Activated naive CD8-positive, alpha-beta T cell treated with anti-CD3 and anti-CD28 coated beads for 36 hours (primary cell): ENCODE measurements at places on chromosomes 12 and 14. TPM values are rescaled to one million over a fixed set of nuclear protein-coding genes. Genes with fewer than 3 reads are reported as not detected.

Gene CFAP251
- total RNA-seq: 1.8 TPM

DNA sequence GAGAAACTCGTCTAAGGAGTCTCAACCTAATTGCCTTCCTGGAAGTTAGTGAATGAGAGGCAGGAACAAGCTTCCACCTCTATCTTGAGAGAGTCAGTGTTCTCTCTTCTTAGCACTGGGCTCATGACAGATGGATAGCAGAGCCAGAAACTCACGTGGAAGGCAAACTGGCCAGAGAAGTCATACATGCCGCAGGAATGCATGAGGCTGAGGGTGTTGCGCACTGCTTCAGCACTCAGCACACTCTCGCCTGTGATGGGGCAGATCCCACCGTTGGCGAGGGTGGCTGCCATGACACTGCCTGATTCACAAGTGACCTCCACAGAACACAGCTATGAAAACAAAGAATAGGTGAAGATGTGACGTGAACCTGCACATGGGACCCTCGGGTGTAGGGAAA, 6.0 kb downstream of the SPRYD4 start:
- no peak for DNase-seq

DNA sequence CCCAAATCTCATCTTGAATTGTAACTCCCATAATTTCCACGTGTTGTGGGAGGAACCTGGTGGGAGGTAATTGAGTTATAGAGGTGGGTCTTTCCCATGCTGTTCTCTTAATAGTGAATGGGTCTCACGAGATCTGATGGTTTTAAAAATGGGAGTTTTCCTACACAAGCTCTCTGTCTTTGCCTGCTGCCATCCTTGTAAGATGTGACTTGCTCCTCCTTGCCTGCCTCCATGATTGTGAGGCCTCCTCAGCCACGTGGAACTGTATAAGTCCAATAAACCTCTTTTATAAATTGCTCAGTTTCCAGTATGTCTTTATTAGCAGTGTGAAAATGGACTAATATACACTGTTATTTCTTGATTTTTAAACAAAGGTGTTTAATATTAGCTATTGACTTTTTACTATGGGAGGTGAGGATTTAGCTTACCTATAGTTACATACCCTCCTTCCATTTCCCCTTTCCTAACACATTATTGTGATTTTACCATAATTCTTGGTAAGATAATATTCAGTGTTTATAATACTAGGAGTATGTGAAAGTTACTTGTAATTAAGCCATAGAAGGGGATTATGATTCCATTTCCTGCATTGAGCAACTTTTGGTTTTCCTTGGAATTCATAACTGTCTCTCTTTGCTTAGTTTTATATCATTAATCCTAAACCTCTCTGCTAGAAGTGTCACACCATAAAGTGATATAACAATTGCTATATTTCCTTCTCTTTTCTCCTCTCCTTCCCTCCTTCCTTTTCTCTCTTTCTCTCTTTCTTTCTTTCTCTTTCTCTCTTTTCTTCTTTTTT, 151.0 kb upstream of the KRAS start:
- DNase-seq: no peak

DNA sequence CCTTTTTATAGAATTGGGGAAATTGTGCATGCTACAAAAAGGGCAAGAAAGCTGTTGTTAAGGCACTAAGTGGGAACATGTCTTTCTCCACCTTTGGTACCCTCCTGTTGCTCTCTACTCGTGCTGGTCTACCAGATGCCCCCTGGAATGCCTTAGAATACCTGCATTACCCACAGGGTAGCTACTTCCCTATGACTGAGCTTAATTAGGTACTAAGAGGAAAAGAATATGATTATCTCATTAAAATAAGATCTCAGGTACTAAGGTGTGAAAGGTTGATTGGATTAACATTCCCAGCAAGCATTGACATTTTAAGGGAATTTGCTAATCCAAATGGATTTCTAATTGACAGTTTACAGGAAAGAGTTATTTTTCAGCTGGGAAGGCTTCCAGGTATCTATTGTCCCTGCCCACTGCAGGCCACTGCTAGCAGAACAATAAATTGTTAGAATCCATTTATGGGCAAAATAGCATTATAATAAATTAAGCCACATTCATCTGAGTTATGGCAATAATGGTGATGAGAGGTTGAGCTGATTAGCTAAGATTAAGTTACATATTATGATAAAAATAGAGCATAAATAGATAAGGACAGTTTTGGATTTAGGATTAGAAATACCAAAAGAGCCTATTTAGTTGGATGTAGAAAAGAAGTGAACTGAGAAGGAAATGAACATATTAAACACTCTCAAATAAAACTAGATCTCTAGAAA, 67.8 kb upstream of the GRIP1 start:
- DNase-seq: no peak

- no peak for DNase-seq
These were observed 135.9 kb downstream of the SYT1 start for GRCh38 chr12:79000501-79000900.

GRCh38 chr14:30005114-30005808, 77.6 kb upstream of the PRKD1 start:
- no peak for DNase-seq

DNA sequence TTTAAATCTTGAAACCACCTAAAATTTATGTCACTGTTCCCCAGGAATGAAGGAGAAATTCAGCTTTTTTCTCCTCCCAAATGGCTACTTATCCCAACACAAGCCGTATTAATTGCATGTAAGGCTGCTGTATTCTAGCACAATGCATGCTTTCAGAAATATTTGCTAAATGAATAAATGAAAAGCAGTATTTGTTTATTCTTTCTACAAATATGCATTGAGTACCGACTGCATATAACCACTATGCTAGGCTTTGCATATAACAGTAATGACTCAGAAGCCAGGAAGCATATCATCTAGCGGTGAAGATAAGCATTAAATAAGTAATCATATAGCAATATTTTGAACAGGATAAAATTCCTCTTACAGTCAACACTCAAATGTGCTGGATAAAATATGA, 5.7 kb upstream of the LRR1 start:
- DNase-seq: no peak

- no peak for DNase-seq
These were observed 24.6 kb downstream of the NIN start for GRCh38 chr14:50806241-50806933.

DNA sequence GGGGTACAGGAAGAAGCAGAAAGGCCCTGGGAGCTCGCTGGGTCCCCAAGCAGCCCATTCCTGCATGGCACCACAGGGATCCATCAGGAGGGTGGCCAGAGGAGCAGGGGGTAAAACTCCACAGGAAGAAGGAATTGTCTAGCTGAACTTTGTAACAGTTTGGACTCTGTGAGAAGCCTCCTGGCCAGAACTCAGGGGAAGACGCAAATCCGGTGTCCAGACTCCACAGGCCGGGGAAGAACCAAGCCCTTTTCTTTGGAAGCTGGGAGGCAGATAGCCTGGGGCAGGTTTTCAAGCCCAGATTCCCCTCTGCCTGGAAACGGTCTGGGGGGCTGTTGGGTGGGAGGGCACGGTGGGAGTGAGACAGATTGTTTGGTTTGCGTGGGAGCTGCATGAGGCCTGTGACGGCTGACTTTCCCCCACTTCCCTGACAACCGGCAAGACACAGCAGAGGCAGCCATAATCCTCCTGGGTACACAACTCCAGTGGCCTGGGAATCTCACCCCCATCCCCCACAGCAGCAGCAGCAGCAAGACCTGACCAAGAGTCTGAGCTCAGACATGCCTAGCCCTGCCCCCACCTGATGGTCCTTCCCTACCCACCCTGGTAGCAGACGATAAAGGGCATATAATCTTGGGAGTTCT, 16.7 kb downstream of the GPHB5 start:
- DNase-seq: no peak

GRCh38 chr12:131720921-131721320, 10.0 kb downstream of the SFSWAP start:
- no peak for DNase-seq

DNA sequence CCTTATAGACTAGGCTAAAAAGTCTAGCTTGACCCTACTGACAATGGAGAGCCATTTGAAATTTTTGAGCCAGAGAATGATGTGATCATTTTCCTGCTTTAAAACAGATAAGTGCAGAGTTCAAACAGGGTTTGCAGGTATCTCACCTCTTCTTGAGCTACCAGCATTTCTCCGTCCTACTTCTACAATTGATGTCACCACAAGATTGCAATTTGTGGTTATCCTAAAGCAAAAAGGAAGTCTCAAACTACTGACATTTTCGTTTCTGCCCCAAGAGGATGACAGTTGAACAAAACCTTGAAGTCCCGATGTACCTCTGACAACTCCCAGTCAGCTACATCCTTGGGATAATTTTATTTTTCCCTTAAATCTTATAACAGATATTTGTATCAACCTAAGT, 86.7 kb downstream of the PTGER2 start:
- DNase-seq: no peak
